ENCODE measurements at places on chromosomes 6 and 20.

- no peak for DNase-seq
These were observed 2.4 kb downstream of the TCF21 start for GRCh38 chr6:133891149-133891926.

GRCh38 chr20:43124241-43124640, 65.5 kb downstream of the PTPRT start:
- DNase-seq = no peak

- DNase-seq = peak; percentile 38
These were observed 1.4 kb downstream of the PIM1 start for GRCh38 chr6:37171201-37171969.

DNA sequence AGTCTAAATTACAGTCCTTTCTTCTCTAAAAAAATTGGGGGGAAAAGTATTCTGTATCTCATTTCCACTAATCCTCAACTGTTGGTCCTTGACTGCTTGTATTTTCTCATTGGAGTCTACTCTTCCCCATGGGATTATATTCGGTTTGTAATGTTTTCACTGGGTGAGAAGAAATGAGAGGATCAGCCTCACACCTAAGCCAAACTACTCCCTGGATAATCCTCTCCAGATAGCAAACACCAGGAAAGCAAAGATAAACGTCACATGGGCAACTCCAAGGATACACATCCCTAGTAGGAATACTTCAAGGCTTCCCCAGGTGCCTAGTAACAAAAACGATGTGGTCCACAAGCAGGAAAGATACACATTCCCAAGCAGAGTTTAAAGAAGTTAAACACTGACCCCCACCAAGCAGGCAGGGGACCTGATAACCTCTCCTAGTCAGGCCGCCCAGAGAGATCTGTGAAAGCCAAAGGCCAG, 53.9 kb upstream of the SOX4 start:
- no peak for DNase-seq

- no peak for DNase-seq
These were observed 90.7 kb upstream of the CCDC28A start for GRCh38 chr6:138682704-138683527.
